CD4-positive, alpha-beta memory T cell (primary cell): ENCODE measurements at places on chromosomes 12 and 14.
A peak's percentile ranks its signal among the peaks of the same experiment; 100 is the strongest.

- DNase-seq: no peak
Observed at GRCh38 chr14:105053996-105054395, 11.2 kb downstream of the GPR132 start.

- no peak for DNase-seq
Observed at GRCh38 chr14:78455896-78456435, 285.8 kb downstream of the NRXN3 start.

- no peak for DNase-seq
Observed at GRCh38 chr12:66008985-66009384, 121.6 kb downstream of the LLPH start.

DNA sequence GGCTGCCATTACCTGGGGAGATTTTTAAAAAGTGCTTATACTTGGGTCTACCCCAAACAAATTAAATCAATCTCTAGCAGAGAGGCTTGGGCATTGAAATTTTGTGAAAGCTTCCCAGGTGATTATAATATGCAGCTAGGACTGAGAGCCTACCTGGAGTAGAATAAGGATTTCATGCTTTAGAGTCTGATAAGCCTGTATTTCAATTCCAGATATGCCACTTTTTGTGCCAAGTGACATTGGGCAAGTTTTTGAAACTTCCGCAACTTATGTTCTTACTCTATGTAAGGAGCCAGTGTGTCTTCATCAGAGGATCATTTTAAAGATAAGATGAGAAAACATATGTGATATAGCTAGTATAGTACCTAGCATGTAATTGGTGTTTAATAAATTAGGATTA, 159.8 kb upstream of the LRIG3 start:
- DNase-seq: no peak

- DNase-seq: no peak
Observed at GRCh38 chr12:77553976-77554619, 276.6 kb upstream of the NAV3 start.

- no peak for DNase-seq
Observed at GRCh38 chr14:32584079-32584478, 255.0 kb downstream of the AKAP6 start.

DNA sequence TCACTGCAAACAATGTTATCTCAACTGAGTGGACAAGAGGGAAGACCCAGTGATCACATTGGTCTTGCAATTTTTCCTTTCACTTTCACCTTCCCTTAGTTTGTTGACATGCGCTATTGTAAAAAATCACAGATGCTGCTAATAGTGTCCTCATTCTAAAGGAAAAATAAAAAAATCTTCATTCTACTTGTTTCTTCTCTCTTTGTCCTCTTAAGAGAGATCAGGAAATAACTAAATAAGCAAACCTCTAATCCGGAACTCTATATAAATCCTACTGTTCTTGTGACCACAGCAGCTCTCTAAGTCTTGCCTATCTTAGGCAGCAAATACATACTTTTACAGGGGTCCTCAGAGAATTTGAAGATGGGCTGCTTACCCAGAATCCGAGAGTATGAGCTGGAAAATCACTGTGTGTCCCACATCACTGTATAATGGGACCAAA, 257.7 kb downstream of the NAV3 start:
- DNase-seq: no peak

GRCh38 chr12:100986595-100987547, 192.3 kb downstream of the ANO4 start:
- DNase-seq: no peak

- no peak for DNase-seq
Observed at GRCh38 chr12:128621304-128621703, 202.5 kb downstream of the SLC15A4 start.

DNA sequence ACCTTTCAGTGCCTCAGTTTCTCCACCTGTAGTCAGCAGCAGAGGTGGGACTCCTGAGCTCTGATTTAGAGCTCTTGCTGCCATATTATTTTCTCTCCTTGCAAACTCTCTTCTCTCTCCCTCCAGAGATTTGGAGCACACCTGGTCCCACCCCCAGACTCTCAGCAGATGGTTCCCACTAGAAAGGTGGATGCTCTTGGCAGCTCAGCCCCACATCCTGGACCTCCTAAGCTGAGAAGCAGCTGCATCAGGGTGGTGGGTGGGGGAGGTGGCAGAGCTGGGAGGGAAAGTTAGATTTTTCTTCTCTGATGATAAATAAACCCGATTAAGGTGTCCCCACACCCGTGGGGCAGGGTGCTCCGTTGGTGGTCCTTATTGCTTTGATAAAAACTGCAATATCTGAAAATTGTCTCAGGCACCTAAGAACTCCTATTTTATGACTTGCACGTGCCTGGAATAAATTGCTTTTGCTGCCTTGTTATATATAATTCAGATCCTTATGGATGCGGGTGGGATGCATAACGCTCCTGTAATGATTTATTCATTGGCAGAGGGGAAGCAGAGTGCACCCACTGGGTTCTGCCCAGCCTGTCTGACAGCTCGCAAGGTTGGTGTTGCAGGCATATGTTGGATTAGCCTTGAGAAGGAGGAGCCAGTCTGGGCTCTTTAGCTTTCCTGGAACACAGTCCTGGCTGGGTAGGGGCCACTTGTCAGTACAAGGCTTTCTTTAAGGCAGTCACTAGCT, 214.2 kb downstream of the SUDS3 start:
- DNase-seq: no peak

- DNase-seq: no peak
Observed at GRCh38 chr12:41466802-41467201, 278.7 kb downstream of the PDZRN4 start.

GRCh38 chr12:52199294-52199919, 7.6 kb upstream of the KRT80 start:
- DNase-seq: no peak

- DNase-seq: peak; percentile 84
Observed at GRCh38 chr12:48925304-48926011, at the start of gene FKBP11. Gene FKBP11 (minus strand): TSS chr12:48925492. CDS start chr12:48925428, 64 bp downstream.

DNA sequence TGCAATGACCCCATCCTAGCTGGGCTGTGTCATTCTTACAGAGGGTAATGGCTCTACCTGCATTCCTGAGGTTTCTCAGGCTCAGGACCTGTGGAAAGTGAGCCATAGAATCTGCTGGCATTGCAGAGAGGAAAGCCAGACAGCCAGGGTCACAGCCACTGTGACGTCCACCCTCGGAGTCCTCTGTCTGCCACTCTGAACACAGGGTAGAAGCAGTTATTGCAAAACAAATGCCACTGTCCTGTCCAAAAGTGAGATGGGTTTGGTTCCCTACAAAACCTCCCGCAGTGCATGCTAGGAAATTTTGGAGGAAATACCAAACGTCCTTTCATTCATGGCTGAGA, 37.8 kb downstream of the TNFAIP2 start:
- DNase-seq: no peak

DNA sequence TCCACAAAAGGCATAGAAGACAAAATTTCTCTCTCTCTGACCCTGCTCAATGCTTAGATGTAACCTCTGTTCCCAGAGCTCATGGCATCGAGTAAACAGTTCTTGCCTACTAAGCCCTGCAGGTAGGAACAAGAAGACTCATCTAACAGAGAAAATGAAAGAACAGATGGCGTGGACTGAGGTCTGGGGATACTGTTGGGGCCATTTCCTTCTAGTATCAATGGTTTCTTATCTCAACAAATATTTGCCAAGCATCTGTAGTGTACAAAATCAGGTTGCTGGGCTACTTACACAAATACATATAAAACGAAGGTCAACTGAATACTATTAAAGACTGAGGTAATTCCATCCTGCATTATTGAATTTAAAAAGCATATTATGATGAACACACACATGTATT, 93.3 kb downstream of the RIMBP2 start:
- DNase-seq: no peak
